ENCODE measurements at places on chromosomes 12 and 14.

- DNase-seq = no peak
These were observed 9.5 kb downstream of the PAX9 start for GRCh38 chr14:36671149-36671548.

DNA sequence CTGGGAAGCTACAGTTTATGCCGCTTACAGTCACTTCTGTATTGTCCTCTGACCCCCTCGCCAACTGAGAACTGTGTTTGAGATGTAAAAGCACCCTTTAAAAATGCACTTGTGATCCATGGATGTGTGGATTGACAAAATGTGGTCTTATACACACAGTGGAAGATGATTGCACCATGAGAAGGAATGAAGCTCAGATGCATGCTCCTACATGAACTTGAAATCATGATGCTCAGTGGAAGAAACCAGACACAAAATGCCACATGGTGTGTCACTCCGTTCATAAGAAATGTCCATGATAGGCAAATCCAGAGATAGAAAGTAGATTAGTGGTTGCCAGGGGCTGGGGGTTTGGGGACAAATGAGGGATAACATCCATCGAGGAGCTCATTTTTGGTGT is 58.0 kb downstream of the PITPNM2 start:
- DNase-seq = no peak

- no peak for DNase-seq
These were observed 4.9 kb upstream of the B4GALNT3 start for GRCh38 chr12:454833-455232.

DNA sequence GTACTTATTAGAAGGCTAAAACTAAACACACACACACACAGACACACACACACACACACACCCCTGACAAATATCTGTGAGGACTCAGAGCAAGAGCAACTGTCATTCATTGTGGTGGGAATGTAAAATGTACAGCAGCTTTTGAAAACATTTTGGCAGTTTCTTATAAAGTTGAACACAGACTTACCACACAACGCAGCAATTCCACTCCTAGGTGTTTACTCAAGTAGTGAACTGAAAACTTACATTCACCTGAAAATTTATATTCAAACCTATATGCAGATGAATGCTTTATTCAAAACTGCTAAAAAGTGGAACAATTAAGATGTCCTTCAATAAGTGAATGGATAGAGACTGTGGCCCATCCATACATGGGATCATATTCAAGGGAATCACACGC is 18.6 kb downstream of the ZNF605 start:
- DNase-seq = no peak

DNA sequence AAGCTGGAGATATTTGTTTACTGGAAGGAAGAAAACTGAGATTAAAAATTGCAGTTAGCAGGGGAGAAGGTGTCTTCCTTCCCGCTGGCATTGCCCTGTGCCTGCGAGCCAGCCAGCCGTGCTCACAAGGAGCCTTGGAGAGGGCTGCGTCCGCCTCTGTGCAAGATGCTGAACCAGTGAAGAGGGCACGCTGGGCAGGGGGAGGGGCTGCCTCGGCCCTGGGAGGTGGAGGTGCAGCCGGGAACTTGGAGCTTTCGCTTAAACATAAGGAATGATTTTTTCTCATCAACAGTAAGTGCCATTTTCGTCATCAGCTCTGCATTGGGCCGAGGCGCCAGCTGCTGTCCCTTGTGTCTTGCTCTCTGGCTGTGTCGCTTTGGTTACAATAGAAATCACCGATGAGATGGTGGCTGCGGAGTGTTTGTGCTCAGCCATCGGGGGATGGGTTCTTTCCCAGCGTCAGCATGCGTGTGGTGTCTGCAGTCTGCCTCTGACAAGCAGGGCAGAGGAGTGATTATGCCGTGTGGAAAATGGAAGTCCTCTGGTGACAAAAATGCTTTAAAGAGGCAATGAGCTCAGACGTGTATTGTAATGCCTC is 97.3 kb downstream of the ESR2 start:
- DNase-seq = no peak

DNA sequence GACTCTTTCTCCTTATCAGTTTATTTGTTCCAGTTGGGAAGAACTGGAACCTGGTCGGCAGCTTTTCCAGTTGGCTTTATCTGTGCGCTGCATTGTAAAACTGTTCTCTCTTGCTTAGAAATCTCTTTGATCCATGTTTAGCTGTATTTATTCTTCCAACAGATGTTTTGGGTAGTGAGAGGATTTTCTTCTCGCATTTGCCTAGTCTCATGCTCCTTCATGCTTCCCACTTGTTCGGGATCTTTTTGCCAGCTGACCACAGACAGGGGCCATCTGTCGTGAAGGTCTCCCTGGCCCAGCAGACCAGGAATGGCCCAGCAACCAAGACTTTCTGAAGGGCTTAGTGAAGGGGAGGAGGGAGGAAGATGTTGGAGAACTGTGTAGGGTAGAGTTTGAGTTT is 21.6 kb downstream of the NTF3 start:
- DNase-seq = no peak

- DNase-seq = no peak
These were observed 31.8 kb downstream of the YLPM1 start for GRCh38 chr14:74794947-74795346.

- DNase-seq = no peak
These were observed 82.9 kb upstream of the GPHB5 start for GRCh38 chr14:63401646-63402045.

DNA sequence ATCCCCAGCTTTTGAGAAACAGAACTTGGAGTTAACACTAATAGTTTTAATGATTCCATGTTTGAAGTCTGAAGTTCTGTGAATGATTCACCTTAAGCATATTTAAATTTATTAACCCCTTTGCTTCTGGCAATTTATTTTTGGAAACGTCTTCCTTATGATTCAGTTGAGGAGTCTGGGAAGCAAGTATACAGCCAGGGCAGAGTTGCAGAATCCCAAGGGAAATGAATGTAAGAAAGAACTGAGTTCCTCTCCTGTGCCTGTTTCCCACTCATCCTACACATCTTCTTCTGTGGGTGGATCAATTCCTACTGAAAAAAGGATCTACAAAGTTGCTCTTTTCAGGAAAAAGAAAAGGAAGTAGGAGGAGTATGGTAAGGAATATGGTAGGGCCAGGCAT is 108.2 kb upstream of the CCDC91 start:
- DNase-seq = no peak

DNA sequence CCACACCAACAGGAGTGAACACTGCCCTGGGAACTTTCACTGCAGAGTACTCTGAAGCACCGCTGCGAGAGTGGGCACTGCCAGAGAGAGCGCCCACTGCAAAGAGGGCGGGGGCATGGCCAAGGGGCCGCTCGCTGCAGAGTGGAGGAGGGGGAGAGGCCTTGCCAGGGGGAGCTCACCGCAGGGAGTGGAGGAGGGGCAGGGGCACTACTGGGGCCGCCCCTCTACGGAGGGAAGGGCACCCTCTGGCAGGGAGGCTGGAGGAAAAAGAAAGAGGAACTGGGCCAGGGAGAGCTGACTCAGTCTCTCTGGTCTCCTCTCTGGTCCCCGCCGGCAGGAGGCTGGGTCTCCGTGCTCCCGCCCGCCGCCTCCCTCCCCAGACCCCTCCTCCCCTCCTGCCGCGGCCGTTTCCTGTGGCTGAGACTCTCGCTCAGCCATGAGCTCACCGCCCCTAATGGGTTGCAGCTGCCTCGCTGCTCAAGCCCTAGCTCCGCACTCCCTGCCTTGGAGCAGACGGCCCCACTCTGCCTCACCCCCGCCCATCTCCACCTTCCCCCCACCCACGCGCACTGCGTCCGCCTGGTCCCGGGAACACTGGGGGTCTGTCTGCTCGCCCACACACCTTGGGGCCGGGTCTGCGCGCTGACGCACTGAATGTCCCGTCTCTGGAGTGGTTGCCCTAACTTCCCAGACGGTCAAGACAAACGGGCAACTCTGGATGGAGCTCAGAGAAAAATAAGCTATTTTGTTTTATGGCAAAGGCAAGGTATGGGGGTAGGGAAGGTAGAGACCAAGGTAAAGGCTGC is 1.3 kb downstream of the ARHGEF40 start:
- no peak for DNase-seq

DNA sequence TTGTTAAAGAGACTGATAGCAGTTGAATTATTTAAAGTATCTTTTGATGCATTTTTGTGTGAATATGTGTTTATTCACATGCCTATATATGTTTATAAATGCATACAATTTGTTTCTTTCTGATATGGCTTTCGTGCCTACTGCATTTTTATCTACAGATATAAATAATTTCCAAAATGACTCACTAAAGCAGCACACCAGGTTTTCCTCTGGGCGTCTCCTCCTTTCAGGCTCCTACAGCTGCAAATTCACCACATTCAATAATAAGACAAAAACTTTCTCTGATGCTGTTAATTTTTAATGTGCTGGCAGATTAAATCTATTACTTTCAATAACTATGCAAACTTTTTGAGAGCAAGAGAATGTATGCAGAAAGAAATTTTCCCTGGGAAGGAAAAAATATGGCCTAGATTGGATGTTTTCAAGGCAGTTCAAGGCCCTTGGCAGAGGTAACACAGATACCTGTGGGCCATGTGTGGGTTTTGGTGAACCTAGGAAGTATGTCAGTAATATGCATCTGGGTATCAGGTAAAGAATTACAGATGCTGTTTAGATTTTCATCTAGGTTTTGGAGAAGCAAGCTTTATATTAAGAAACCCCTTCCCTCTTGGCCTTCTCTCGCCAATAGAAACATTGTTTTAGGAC is 381.8 kb downstream of the EGLN3 start:
- DNase-seq = no peak

GRCh38 chr14:86027144-86027543 is 497.2 kb downstream of the FLRT2 start:
- no peak for DNase-seq

GRCh38 chr14:94066089-94066676 is 14.8 kb downstream of the DDX24 start:
- DNase-seq = no peak

- no peak for DNase-seq
These were observed 59.7 kb upstream of the MAX start for GRCh38 chr14:65162031-65162430.

- DNase-seq = peak; percentile 21
These were observed 101.9 kb downstream of the SETD3 start for GRCh38 chr14:99378782-99379214.

- DNase-seq = no peak
These were observed 312.3 kb downstream of the ATP23 start for GRCh38 chr12:58253663-58254062.

- no peak for DNase-seq
These were observed 89.8 kb downstream of the CRADD start for GRCh38 chr12:93766796-93767523.

GRCh38 chr14:104519721-104520120 is 59.8 kb upstream of the C14orf180 start:
- no peak for DNase-seq

- DNase-seq = no peak
These were observed 84.0 kb upstream of the GSC start for GRCh38 chr14:94853920-94854319.

DNA sequence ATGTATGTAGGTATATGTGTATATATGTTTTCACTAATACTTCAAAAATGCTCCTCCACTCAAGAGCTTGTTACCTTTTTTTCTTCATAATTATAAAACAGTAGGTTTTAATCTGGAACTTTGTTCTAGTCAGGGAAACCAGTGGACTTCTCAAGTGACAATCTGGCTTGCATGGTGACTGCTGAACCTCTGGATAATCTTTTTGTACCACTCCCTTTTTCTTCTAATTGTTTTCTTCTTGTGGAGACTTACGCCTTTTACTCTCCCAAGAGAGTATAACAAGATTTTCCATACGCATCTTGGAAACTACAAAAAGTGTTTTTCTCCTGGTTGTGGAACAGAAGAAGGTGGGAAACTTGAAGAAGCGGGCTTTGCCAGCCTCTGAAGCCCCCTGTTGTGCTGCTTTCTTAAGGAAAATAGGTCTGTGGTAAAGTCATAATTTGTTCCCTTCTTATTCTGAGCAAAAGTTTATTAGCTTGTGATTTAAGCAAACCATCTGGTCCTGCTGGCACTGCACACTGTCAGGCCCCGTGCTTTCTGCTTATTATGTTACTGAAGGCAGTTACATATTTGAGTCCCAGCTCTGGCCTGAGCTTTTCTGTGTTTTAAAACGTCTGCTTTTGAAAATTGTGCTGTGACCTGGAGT is 291.8 kb downstream of the ERC1 start:
- DNase-seq = no peak

DNA sequence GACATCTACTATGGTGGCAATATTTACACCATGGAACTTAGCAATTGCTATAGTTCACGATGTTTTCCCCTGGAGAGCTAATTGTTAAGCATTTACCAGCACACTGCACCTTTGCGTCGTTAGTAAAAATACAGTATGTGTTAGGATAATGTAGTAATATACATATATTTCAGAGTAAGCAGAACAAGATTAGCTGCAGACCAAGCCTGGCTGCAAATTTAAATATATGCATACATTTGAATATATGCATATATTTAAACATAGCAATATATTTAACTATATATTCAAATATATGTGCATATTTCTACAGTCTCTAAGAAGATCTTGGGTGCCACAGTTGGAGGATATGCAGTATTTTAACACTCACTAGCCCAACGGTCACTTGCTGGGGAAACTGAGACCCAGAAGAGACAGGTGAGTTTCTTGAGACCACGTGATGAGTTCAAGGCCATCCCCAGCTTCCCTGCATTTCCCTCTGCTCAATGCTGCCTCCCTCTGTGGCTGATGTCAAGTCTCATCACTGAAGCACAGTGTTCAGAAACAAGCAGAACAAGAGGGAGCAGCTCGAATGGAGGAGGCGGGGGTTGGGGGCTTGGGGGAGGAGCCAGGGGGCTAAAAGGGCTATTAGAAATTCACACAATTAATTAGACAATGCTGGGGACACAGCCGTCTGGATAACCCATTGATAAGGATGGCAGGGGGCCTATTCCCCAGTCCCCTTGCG is 708.0 kb downstream of the MED13L start:
- no peak for DNase-seq
